ENCODE measurements at places on chromosomes 2 and 18. TPM values are rescaled to one million over a fixed set of nuclear protein-coding genes. Genes with fewer than 3 reads are reported as not detected.

DNA sequence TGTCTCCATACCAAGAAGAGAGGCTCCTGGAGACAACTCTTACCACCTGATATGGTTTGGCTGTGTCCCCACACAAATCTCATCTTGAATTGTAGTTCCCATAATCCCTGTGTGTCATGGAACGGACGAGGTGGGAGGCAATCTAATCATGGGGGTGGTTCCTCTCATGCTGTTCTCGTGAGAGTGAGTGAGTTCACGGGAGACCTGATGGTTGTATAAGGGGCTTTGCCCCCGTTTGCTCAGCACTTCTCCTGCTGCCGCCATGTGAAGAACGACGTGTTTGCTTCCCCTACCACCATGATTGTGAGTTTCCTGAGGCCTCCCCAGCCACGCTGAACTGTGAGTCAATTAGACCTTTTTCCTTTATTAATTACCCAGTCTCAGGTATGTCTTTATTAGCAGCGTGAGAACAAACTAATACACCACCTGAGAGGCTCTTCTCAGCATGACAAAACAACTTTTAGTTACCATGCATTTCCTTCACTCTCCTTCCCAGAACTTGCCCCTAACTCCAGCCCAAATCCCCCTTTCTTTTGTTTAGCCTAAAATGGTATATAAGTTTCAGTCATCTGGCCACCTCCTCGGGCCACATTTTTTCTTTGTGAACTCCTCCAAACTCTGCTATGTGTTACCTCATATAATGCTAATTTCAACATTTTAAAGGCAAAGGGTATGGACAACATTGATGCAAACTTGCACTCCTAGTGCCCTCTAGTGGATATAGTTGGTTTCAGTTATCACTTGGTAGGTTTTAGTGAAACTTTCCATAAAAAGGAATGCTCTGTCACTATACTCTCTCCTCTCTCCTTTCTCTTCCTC is 58.6 kb upstream of the SLC25A52 start:
- peak; percentile 18 for DNase-seq

GRCh38 chr2:38178556-38179419 is 102.8 kb upstream of the CYP1B1 start:
- DNase-seq = no peak

DNA sequence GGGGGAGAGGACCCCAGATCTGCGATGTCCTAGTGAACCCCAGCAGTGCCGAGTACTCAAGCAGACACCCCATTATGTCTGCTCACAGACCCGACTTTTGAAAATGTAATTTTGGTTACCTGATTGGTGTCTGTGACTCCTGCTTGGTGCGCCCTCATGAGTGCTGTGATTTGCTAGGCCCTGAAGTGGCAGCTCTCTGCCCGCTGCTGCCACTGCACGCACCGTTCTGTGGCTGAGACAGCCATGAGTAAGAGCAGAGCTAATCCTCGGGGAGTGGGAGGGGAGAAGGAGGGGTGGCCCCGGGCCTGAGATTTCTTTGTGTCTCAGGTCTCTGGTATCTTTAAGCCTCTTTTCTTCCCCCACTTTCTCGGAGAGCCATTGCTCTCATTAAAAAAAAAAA is 18.2 kb downstream of the FHOD3 start:
- DNase-seq = no peak

- DNase-seq = no peak
Measured at GRCh38 chr2:238787501-238787900, 60.4 kb upstream of the TWIST2 start.

GRCh38 chr2:212905640-212906201 is 245.7 kb downstream of the IKZF2 start:
- no peak for DNase-seq

GRCh38 chr2:172097557-172098131 is 5.1 kb downstream of the DLX2 start:
- DNase-seq = peak; percentile 66

GRCh38 chr2:650343-651310 is 26.6 kb downstream of the TMEM18 start:
- DNase-seq = no peak

- no peak for DNase-seq
Measured at GRCh38 chr18:70029163-70029562, 81.5 kb upstream of the CD226 start.

GRCh38 chr2:106138543-106139237 is 55.4 kb downstream of the UXS1 start:
- DNase-seq = no peak

Gene SH3RF3
- 1.0 TPM for total RNA-seq

Gene LIMS4
- total RNA-seq = 0.07 TPM

Gene UGT1A4
- not detected for total RNA-seq

Gene OTX1
- total RNA-seq = 0.26 TPM

Gene CCDC148
- total RNA-seq = 0.07 TPM

Gene SKOR2
- total RNA-seq = 0.15 TPM

Gene RNF152
- 8.8 TPM for total RNA-seq

Gene LYG1
- total RNA-seq = 0.22 TPM
